ENCODE measurements at places on chromosomes 3 and 15.

DNA sequence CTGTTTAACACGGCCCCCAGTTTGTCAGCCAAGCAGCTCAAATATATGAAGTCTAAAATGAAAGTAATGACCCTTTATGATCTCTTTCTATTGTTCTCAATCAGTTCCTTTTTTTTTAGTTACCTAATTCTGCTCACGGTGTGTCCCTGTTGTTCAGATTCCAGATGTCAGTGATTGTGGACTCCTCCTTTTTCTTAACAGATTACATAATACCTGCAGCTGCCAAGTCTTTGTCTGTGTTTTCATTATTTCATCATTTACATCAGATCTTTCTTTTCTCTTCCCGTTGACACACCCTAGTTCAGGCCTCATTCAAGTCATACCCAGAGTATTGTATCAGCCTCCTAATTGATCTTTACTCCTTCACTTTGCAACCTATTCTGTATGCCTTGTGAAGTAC lies 56.1 kb upstream of the SKIL start:
- H3K4me1 ChIP-seq, result no peaks in the 10 kb centered on the region
- no peak for DNase-seq
- H3K36me3 ChIP-seq, result peaks cover 56% of the 10 kb centered on the region
- no peak overlapping the region for H3K4me3 ChIP-seq
- H3K27ac ChIP-seq, result no peak overlapping the region
- no peaks in the 10 kb centered on the region for H3K27me3 ChIP-seq

DNA sequence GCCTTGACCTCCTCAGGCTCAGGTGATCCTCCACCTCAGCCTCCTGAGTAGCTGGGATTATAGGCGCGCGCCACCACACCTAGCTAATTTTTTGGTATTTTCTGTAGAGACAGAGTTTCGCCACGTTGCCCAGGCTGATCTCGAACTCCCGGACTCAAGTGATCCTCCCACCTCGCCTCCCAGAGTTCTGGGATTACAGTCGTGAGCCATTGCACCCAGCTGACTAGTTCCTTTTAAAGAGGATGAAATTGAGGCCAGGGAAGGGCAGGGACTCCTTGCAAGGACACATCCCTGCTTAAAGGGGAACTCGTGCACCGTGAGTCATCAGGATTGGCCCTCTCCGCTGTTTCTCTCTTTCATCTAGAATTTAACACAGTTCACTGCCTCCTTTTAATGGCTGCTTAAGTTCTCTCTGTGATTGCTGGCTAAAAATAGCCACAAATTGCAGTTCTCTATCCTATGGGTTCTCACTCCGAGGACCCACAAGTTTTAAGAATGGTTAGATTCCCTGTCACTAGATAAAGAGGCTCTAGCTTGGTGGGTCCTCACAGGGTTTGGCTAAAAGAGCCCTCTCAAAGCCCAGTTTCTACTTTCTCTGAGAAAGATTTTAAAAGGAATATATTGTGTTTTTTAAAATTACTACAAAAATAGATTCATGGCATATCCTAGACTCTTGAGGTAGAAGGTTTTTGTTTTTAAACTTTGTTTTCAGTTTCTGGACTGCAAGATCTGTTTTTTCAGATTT lies 1.4 kb downstream of the CRTAP start:
- no peaks in the 10 kb centered on the region for H3K27me3 ChIP-seq
- peak overlapping the region; percentile 92 for H3K4me3 ChIP-seq
- H3K36me3 ChIP-seq, result no peaks in the 10 kb centered on the region
- DNase-seq, result peak; percentile 96
- peak overlapping the region; percentile 99 for H3K27ac ChIP-seq
- peaks cover 18% of the 10 kb centered on the region for H3K4me1 ChIP-seq

- H3K4me3 ChIP-seq, result no peak overlapping the region
- H3K27ac ChIP-seq, result no peak overlapping the region
- no peak for DNase-seq
These were observed 24.9 kb downstream of the ERC2 start for GRCh38 chr3:56443372-56443771.

DNA sequence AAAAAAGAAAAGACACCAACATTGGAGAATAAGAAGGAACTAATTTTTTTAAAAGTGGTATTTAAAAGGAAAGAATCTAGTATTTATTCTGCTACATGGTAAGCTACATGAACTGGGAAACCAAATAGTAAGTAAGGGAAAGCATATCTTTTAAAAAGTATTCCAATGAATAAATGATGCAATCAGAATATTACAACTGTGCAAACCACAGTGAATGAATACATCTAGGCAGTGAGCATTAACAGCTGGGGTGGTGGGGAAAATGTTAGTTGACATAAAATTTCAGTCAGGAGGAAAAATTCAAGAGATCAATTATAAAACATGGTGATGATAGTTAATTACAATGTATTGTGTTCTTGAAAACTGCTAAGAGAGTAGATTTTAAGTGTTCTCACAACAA lies 16.9 kb downstream of the ICE2 start:
- H3K4me1 ChIP-seq, result no peaks in the 10 kb centered on the region
- no peak overlapping the region for H3K27ac ChIP-seq
- H3K36me3 ChIP-seq, result peaks cover 4% of the 10 kb centered on the region
- no peaks in the 10 kb centered on the region for H3K27me3 ChIP-seq

- H3K4me3 ChIP-seq, result no peak overlapping the region
- DNase-seq, result no peak
- no peak overlapping the region for H3K27ac ChIP-seq
- no peaks in the 10 kb centered on the region for H3K4me1 ChIP-seq
- peaks cover 33% of the 10 kb centered on the region for H3K27me3 ChIP-seq
- H3K36me3 ChIP-seq, result no peaks in the 10 kb centered on the region
These were observed 5.9 kb upstream of the TBC1D21 start for GRCh38 chr15:73867426-73867825.

Measured in sigmoid colon (tissue), 7 donors.